ENCODE measurements at places on chromosomes 2 and 18.

GRCh38 chr2:8893978-8894820 lies 56.8 kb upstream of the KIDINS220 start:
- no peak for DNase-seq

DNA sequence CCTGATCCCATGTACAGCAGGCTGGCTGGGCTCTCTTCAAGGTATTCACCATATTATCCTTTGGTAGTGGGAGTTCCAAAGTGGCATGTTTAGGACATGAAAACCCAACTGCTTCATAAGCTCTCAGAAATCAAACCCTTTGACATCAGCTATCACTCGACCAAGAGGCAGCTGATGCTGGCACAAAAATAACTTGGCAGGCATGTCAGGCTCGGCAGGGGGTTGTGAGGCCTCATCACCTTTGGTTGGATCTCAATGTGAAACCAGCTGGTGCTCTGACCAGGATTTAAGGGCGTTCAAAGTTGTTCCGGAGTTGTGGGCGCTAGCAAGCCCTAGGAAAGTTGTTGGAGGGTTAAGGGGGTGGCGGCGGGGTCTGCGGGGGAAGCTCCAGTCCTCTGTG lies 171.9 kb downstream of the FHOD3 start:
- no peak for DNase-seq

DNA sequence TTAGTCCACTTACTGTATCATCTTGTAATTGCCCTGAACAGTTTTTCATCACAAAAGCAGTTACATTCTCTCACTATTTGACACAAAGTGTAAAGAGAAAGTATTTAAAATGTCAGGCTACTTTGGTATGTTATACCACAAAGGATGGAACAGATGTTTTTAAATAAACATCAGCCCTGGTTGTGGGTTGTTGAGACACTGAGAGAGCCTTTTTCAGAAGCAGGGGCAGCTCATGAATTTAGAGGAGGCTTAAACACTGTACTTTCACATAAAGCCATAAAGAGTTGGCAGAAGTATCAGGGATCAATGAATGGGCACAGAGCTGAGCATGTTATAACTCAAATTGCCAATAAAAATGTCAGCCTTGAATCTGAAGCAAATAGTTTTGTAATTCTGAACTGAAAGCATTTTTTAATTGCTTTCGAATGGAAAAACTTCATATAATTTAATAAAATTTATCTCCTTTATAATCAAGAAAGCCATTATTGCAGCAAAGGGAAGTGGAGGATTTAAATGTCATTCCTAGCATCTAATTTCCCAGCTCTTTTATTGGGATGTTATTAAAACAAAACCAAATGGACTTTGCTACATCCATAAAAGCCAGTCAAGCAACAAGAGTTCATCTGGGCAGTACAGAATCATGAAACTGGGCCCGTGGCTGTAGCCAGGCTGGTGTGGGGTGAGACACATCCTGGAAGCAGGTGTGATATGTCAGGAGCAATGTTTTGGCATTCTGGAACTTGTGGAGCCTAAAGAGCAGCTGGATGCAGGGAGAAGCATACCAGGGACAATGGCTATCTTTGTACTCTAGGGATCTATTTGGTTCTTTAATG lies 95.1 kb upstream of the NT5C1B start:
- DNase-seq = no peak

GRCh38 chr2:64792995-64793639 lies 139.4 kb upstream of the SERTAD2 start:
- DNase-seq = no peak

- no peak for DNase-seq
Measured at GRCh38 chr18:27735117-27735516, 441.8 kb downstream of the CDH2 start.

- no peak for DNase-seq
Measured at GRCh38 chr2:132738223-132738622, 68.2 kb upstream of the LYPD1 start.

DNA sequence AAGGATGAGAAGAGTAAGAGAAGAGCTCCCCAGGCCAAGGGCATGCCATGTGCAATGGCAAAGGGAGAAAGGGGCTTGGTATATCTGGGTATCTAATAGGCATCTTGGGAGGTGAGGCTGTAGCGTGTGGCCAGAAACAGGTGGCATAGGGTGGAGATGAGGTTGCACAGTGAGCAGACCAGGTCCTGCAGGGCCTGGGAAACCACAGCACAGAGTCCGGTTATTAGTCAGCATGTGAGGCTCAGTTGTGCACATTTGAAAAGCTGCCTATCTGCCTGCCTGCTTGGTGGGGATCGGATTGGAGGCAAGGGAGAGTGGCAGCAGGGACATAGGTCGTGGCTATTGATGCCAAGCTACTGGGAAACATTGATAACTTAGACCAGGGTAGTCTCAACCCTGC lies 190.6 kb downstream of the TPGS2 start:
- no peak for DNase-seq

All from DMS79 (cell line).